ENCODE measurements at places on chromosomes 1 and 21.

- DNase-seq, result no peak
These were observed 124.8 kb downstream of the RIPK4 start for GRCh38 chr21:41641821-41642701.

- DNase-seq, result peak; percentile 87
These were observed at the start of gene CCT8 for GRCh38 chr21:29073222-29074006. CCT8 (minus strand) TSS chr21:29073648; CDS start chr21:29073590, 58 bp downstream.

- no peak for DNase-seq
These were observed 34.2 kb upstream of the ZBTB40 start for GRCh38 chr1:22417466-22417865.

DNA sequence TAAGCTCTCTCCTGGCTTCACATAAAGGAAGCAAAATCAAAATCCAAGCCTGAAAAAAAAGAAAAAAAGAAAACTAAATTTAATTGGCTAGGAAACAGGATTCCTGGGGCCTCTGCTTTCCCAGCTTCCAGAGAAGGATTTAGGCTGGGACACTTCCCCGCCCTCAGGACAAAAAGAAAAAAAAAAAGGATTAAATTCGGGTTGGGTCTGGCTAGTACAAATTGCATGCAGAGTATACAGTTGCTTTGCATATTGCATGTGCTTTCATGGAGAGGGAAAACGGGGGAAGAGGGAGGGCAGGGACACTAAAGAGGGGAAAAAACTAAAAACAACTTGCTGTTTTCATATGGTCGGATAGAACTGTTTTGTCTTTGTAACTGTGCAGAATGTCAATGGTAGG, 42.7 kb downstream of the OLIG1 start:
- no peak for DNase-seq

DNA sequence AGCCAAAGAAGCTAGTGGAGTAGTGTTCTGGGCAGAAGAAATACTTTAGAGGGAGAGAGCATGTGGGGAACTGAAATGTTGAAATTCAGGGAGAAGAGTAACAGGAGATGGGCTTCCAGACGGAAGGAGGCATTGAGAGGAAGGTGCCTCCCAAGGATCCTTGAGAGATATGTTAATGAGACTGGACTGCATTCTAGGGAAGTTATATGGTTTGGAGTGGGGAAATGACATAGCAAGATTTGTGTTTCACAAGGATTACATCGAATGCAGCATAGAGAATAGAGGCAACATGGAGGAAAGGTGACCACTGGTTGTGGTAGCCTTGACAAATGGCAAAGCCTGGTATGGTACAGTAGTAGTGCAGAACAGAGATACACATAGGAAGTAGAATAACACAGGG, 160.5 kb upstream of the HMCN1 start:
- DNase-seq, result no peak

GRCh38 chr1:54409156-54410142, 3.3 kb upstream of the SSBP3 start:
- DNase-seq, result no peak
